ENCODE measurements at places on chromosomes 16 and 17. TPM values are rescaled to one million over a fixed set of nuclear protein-coding genes. Genes with fewer than 3 reads are reported as not detected.

GRCh38 chr16:23842137-23842600 lies 6.4 kb downstream of the PRKCB start:
- DNase-seq, result no peak

Gene SECTM1
- total RNA-seq, result 3.7 TPM

Gene NUP93
- total RNA-seq, result 43.0 TPM

DNA sequence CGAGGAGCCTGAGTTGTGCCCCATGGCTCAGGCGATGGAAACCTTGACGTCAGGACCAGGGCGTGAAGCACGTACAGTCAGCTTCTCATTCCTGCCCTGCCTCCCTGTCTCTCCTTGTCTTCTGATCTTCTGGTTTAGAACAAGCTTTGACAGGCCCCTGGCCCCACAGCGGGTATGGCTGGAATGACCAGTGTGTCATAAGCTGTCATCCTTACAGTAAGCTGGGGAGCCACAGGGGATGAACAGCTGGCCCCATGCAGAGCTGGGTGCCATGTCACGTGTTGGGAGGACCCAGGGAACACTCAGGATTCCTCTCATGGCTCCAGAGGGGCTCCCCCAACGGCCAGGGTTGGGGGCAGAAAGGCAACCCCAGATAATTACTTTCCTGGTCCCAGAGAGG lies 157.6 kb upstream of the PLCG2 start:
- DNase-seq, result peak; percentile 99

- no peak for DNase-seq
Measured at GRCh38 chr16:3780570-3780969, 63.2 kb upstream of the TRAP1 start.

DNA sequence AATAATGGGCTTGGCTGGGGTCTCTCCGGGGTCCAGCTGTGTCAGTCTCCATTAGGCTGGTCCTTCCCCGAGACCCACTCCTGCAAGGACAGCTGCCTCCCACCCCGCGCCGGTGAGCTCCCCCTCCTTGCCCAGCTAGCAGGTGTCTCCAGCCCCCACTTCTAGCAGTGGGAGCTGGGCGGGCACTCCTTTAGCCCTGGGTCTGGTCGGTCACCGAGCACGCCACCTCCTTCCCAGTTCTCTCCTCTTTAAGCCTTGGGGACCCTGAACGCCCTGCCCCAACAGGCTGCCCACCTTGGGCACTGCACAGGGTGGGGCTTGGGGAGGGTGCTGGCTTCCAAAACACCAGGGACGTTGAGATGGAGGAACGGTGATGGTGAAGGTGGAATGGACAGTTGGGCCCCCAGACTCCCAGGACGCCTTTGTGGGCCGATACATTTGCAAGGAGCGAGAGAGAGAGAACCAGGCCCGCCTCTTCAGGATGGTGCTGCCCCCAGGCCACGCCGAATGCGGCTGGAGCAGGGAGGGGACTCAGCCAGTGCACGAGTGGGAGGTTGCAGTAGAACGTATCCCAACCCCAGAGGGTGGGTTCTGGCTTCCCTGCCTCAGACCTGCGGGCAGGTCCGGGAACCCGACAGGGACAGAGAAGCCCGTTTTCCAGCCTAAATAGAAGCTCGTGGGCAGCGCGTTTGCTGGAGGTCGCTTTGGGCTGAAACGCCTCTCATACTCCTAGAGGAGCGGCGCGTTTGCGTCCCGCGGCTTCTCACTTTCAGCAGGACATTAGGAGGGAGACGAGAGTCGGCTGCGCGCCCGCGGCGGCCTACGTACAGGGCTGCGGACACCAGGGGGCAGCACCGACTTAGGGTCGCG lies 10.7 kb downstream of the TBX2 start:
- DNase-seq, result no peak

- DNase-seq, result no peak
Measured at GRCh38 chr16:1000608-1001007, 19.0 kb downstream of the SOX8 start.

DNA sequence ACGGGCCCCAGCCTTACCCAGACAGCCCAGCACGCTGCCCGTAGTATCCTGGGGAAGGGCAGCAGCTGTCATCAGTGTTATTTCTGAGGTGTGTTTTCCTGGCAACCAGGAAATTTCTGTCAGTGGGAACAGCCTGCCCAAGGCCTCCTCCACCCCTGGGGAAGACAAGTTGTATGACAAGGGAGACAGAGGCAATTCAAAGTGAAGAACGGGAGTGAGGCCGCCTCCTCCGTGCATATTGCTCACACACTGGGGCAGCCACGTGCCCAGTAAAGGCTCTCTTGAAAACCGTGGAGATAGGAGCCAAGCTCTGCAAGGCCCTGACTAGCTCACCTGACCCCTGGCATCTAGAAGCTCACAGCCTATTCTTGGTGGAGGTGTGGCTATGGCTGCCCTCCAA lies 57.6 kb downstream of the RAI1 start:
- DNase-seq, result peak; percentile 71

DNA sequence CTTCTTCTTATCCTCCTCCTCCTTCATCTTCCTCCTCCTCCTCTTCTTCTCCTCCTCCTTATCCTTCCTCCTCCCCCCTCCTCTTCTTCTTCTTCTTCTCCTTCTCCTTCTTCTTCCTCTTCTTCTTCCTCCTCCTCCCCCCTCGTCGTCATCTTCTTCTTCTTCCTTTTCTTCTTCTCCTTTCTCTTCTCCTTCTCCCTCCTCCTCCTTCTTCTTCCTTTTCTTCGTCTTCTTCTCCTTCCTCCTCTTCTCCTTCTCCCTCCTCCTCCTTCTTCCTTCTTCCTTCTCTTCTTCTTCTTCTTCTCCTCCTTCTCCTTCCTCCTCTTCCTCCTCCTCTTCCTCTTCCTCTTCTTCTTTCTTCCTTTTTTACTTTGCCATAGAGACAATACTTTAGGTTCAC lies 5.1 kb upstream of the KRT23 start:
- no peak for DNase-seq

Gene C16orf89
- total RNA-seq, result not detected

DNA sequence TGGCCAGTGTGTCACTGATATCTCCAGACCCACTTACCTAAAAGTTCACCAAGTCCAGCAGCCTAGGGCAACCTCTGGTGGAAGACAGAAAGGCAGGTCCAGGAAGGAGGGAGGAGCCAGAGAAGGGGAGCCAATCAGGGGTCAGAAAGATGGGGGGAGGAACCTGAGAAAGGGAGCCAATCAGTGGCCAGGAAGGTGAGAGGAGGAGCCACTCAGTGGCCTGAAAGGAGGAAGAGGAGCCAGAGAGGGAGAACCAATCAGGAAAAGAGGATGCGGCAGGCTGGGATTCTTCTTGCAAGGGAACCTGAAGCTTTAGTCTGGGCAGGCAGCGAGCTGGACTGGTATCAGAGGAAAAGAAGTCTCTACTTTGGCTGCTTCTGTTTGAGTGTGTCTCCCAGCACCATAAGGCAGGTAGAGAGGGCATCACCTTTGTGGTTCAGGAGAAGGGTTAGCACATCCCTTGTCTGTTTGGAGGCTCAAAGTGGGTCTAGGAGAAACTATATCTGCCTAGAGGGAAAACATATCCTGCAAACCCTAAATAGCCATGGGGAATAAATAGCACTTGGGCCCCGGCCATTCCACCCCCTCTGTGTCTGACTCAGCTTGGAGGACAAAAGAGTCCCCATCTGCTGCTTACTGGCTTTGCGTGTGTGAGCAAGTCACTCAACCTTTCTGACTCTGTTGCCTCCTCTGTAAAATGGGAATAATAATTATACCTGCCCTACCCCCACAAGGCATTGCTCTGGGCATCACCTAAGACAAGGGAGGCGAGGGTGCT lies 43.4 kb upstream of the CRHR1 start:
- peak; percentile 52 for DNase-seq

DNA sequence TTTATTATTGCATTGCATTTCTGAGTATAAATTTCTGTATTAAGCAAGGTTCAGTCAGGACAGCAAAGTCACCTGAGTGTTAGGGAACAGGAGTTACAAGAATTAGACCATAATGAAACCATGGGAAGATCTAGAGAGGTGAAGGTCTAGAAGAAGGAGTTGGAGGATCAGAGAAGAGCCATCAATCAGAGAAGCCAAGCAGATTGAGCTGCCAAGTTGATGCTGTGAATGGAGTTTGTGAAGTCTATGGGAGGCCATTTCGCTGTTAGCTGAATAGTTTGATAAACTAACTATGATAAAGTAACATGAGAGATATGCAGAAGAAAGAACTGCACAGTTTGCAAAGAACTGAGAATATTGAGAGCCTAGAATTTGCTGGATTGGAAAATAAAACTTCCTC lies 40.4 kb downstream of the FBXL20 start:
- DNase-seq, result no peak

DNA sequence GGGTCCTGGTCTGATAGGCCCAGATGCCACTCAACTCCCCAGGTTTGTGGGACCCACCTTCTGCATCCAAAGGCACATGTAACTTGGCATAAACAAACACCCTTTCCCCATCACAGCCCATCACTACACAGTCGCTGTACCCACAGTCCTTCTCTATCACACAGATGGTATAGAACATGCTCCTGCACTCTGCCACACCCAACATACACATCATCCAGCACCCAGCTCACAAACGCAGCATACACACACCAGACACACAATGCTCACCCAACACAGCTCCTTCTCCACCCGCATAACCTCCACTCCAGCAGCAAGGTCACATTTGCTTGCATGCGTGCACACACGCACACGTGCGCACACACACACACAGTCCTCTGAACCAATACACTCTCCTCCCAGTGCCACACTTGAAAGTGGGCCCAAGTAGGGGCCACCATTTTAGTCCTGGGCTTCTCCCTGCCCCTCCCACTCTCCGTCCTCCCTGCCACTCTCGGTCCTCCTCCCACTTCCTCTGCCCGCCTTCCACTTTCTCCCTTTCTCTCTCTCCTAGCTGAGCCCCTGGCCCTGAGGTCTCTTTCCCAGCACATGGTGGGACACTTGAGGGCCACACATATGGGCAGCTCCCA lies 8.5 kb upstream of the TMEM92 start:
- DNase-seq, result no peak

GRCh38 chr17:74872313-74873036 lies at the start of gene FDXR:
Gene FDXR (minus strand): TSS chr17:74872994. CDS start chr17:74872944, 50 bp downstream.
- no peak for DNase-seq

DNA sequence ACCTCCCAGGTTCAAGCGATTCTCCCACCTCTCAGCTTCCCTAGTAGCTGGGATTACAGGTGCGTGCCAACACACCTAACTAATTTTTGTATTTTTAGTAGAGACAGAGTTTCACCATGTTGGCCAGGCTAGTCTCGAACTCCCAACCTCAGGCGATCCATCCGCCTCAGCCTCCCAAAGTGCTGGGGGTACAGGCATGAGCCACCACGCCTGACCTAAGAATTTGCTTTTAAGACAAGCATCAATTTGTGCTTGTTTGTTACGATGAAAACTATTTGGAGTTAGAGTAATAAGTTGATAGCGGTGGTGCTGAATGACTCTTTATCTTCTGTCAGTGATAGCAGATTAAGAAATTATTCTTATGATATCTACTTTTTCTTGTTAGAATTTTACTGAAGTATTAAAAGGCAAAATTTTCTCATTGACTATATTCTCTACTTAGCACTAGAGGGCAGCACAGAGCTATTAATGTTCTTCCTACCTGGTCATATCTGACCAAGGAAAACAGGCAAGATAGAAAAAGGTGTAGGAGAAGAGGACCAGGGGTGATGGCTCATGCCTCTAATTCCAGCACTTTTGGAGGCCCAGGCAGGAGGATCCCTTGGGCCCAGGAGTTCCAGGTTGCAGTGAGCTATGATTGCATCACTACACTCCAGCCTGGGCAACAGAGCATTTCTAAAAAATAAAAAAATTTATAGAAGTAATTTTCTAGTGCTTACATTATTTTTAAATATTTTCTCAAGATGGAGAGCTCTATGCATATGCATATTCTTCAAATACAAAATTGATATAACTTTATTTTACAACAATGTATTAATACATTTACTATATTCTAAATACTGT lies 24.5 kb downstream of the STXBP4 start:
- peak; percentile 45 for DNase-seq

- DNase-seq, result peak; percentile 55
Measured at GRCh38 chr17:28402224-28402630, 3.8 kb downstream of the SLC46A1 start.

DNA sequence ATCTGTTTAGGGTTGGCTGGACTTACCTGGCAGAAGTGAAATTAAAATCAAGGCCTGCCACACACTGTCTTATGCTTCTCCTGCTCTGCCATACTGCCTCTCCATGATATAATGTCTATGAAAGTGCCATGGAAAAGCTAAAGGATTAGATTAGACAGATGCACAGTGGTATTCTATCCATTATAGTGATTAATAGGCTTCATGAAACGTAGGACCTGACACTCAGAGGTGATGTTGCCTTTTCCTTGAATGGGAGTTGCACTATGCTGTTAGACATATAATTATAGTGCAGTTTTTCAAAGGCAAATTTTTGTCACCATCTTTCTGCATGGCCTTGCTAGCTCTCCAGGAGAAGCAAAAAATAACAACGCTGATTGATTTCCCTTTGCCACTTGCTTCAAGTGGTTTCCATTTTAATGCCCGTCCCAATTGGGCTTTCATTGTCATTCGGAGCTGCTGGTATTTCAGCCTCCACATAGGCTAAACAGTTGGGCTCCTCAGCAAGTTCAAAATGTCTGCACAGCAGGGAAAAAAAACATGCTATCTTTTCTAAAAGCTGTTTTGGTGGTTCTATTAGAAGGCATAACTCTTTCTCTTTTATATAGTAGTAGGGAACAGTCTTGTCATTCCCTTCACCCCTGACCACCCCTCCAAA lies 502.8 kb upstream of the GOT2 start:
- no peak for DNase-seq

- DNase-seq, result no peak
Measured at GRCh38 chr16:57798953-57799599, 3.2 kb downstream of the KIFC3 start.

DNA sequence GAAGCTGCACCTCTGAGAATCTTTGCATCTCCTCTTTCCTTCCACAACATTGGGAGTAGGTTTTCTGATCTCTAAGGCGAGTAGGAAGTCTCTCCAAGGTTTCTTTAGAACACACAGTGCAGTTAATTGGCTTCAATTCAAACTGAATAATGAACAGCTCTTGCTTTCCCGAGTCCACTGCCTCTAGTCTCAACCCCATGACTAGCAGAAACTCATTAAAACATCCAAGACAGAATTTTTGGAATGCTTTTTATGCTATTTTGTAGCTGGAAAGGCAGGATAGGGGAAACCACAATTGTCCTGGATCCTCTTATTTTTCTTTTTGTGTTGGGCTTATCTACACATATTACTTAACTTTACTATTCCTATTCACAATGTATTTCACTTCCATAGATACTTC lies 206.6 kb downstream of the CDH8 start:
- no peak for DNase-seq

- DNase-seq, result no peak
Measured at GRCh38 chr16:76335180-76335974, 58.2 kb downstream of the CNTNAP4 start.

GRCh38 chr17:6683081-6683684 lies 30.0 kb downstream of the SLC13A5 start:
- no peak for DNase-seq

Gene PLA2G10
- total RNA-seq, result not detected

DNA sequence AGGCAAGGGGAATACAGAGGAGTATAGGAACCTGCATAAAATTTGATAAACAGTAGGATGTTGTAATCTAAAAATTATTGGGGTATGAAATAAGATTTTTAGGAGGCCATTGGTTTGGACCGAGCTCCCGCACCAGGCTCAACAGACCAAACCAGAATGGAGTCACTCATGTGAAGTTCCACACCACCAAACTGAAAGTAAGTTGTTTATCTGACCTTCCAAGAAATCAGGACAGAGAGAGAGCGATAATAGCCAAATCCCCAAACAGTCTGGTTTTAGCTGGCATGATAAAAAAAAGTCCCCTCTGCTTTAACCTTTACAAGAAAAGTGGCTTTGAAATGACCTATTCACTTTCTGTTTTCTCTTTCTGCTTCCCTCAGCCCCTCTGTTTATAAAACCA lies 45.7 kb upstream of the SIAH1 start:
- no peak for DNase-seq
